Astrocyte of the hippocampus (primary cell): ENCODE measurements at places on chromosomes 1 and 21.
A peak's percentile ranks its signal among the peaks of the same experiment; 100 is the strongest.

GRCh38 chr1:200415789-200416593, 6.2 kb upstream of the ZNF281 start:
- peak; percentile 90 for DNase-seq

DNA sequence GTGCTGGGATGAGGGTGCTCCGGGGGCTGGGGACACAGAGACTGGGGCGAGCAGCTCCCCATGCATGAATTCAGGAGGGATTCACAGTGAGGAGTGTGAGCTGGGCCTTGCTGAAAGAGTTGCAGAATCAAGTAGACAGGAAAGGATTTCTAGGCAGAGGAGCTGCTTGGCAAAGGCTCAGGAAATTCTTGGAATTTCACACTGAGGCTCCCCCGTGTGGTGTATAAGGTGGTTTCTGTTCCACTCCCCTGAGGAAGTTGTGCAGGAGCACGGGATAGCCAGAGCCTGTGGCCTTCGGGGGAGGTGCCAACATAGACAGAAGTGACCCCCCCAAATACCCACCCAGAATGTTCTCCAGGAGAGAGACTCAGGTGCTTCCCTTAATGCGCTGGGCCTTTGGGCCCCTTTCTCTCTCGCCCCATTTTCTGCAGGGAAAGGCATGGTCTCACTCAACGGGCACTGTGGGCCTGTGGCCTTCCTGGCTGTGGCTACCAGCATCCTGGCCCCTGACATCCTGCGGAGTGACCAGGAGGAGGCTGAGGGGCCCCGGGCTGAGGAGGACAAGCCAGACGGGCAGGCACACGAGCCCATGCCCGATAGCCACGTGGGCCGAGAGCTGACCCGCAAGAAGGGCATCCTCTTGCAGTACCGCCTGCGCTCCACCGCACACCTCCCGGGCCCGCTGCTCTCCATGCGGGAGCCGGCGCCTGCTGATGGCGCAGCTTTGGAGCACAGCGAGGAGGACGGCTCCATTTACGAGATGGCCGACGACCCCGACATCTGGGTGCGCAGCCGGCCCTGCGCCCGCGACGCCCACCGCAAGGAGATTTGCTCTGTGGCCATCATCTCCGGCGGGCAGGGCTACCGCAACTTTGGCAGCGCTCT, 58.5 kb upstream of the ACTL8 start:
- DNase-seq = peak; percentile 87

- no peak for DNase-seq
These were observed 15.6 kb upstream of the NCMAP start for GRCh38 chr1:24540051-24540905.

DNA sequence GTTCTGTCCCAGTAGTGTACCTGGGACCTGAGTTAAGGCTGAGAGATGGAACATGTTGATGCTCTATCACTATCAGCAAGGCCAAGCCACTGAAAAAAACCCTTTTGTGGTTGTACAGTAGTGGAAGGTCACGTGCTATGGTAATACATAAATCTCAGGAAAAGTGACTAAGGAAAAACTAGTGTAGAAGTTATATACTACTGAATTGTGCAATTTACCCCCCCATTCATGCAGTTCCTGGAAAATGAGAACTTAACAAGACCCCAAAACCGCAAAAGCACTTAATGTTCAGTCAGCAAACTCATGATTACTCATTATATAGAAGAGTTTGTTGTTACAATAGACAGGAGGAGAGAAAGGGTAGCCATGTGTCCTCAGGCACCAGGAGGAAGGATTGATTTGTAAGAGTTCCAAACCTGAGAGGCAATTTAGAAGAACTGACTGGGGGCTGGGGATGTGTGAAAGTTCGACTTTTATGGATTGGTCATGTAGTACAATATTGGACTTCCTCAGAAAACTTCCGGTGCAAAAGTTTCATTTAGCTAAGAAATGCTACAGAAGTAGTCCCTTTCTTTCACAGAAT, 91.6 kb downstream of the RGL1 start:
- no peak for DNase-seq

- DNase-seq = no peak
These were observed 6.1 kb upstream of the CROCC start for GRCh38 chr1:16915627-16915973.

DNA sequence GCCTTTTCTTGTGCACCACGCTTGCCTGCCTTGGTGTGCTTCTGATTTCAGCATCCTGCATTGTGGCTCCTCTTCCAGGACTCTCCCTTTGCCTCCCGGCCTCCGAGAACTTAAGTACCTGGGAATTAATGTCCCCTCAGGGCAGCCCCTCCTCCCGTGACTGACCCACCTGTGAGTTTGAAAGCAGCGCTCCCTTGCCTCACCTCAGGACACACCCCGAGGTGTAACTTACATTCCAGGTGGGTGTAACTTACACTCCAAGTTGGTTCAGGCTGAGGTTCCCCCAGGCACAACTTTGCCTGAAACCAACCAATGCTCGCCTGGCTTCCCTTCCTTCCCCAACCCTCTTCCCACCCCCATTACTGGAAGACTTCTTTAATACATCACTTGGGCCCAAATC, 161.4 kb downstream of the KAZN start:
- DNase-seq = no peak

DNA sequence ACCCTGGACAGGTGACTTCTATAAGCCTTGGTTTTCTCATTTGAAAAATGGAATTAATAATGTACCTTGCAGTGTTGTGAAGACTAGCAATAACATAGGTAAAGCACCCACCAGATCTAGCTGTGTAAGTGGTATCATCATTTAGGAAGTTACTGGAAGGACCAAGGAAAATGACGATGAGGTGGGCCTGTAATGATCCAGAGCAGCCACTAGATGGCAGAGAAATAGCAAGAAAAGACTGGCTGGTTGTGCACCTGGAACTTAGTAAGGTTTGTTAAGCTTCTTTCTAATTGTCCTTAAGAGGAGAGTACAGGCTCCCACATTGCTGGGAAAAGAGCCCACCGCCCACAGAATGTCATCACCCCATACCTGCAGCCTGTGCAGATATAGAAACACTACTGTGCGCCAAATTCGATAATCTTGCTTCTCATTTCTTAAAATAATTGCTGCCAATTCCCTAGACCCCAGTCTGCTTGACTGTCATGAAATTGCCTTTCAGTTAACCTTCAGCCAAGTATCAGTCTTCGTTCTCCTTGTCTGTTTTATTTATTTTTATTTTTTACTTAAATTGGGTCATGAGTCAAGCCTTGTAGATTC, 37.2 kb downstream of the WNT4 start:
- peak; percentile 70 for DNase-seq

DNA sequence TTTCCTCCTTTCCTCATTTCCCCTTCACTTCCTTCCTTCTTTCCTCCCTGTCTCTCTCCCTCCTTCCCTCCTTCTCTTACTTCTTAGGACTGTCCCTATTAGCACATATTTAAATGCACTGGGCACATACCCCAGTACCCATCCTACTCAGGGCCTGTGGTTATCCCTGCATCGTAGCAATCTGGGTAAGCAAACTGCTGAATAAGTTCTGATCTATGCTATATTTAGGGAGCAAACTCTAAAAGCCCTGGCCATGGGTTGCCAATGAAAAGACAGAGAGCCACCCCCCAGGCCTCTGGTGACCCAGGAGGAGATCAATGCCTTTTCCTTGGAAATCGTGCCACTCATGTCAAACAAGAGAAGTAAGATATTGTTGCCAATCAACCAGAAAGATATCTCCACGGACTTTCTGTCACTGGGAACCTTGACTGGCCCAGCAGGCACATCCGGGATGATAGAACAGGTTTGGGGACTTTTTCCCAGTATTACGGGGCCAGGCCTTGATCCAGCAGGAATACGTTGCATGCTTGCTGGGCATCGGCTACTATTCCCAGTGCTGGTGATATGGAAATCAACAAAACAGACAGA, 5.4 kb downstream of the FAM3B start:
- no peak for DNase-seq

GRCh38 chr1:117573386-117574023, 32.3 kb upstream of the TENT5C start:
- peak; percentile 6 for DNase-seq

DNA sequence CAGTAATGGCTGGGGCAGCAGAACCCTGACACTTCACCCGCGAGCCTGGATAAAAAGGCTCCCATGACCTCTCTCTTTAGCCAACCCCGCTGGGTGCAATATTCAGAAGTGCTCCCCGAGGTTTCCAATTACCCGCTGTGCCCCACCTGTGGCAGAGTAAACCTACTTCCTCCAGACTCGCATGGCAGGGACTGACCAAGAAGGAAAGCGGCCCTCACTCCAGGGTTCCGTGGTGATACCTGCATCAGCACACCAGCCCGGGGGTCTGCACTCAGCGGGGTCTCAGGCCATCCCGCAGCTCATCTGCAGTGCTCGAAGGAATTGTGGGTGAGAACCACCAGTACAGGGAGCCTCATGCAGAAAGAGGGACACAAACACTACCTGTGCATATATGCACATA, 136.3 kb upstream of the FMN2 start:
- no peak for DNase-seq

GRCh38 chr1:61140778-61141177, 58.4 kb downstream of the NFIA start:
- peak; percentile 57 for DNase-seq

GRCh38 chr21:36946949-36947356, 19.5 kb downstream of the HLCS start:
- no peak for DNase-seq
